Lung (tissue), 17 donors: ENCODE measurements at places on chromosomes 12 and 14. TPM values are rescaled to one million over a fixed set of nuclear protein-coding genes. Genes with fewer than 3 reads are reported as not detected.

GRCh38 chr14:33045760-33046159 lies 107.1 kb downstream of the NPAS3 start:
- no peak overlapping the region for H3K27ac ChIP-seq
- no peaks in the 10 kb centered on the region for H3K36me3 ChIP-seq
- H3K4me3 ChIP-seq: no peak overlapping the region
- no peaks in the 10 kb centered on the region for H3K27me3 ChIP-seq

- no peaks in the 10 kb centered on the region for H3K4me1 ChIP-seq
- no peak overlapping the region for H3K4me3 ChIP-seq
- no peak for DNase-seq
- no peaks in the 10 kb centered on the region for H3K36me3 ChIP-seq
- H3K27me3 ChIP-seq: no peaks in the 10 kb centered on the region
- no peak overlapping the region for H3K27ac ChIP-seq
Measured at GRCh38 chr12:59158066-59158465, 237.8 kb upstream of the LRIG3 start.

- H3K4me1 ChIP-seq: no peaks in the 10 kb centered on the region
- H3K4me3 ChIP-seq: no peak overlapping the region
- no peaks in the 10 kb centered on the region for H3K27me3 ChIP-seq
- H3K27ac ChIP-seq: no peak overlapping the region
- DNase-seq: no peak
- H3K36me3 ChIP-seq: no peaks in the 10 kb centered on the region
Measured at GRCh38 chr12:58496411-58497190, 423.7 kb downstream of the LRIG3 start.

Gene EXD2
- total RNA-seq: 19.7 TPM

Gene GLT8D2
- total RNA-seq: 36.5 TPM

DNA sequence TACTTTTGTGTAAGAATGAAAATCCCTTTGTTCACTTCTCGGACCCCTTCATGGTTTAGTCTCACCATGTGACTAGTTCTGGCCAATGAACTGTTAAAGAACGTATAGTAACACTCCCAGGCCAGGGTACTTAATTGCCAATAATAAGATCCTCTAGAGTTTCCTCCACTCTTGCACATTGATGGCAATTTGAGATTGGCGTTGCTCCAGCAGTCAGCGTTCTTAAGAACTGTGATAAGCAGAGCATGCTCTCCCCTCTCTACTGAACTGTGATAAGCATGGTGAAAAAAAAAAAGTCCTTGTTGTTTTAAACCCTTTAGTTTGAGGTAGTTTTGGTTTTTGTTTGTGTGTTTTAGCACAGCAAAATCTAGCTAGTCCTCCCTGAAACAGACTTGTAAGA lies 854.5 kb downstream of the SLC6A15 start:
- H3K27ac ChIP-seq: no peak overlapping the region
- H3K4me1 ChIP-seq: peaks cover 2% of the 10 kb centered on the region
- DNase-seq: peak; percentile 21
- no peaks in the 10 kb centered on the region for H3K27me3 ChIP-seq

Gene CNTN1
- 47.6 TPM for total RNA-seq

DNA sequence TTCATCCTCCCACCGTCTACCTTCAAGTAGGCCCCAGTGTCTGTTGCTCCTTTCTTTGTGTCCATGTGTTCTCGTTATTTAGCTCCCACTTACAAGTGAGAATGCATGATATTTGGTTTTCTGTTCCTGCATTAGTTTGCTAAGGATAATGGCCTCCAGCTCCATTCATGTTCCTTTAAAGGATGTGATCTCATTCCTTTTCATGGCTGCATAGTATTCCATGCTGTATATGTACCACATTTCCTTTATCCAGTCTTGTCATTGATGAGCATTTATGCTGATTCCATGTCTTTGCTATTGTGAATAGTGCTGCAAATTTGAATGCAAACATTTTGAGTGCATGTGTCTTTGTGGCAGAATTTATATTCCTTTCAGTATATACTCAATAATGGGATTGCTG lies 259.6 kb upstream of the PELI2 start:
- H3K4me3 ChIP-seq: no peak overlapping the region
- H3K27ac ChIP-seq: no peak overlapping the region
- H3K27me3 ChIP-seq: no peaks in the 10 kb centered on the region
- no peaks in the 10 kb centered on the region for H3K36me3 ChIP-seq
- H3K4me1 ChIP-seq: no peaks in the 10 kb centered on the region
